ENCODE measurements at places on chromosomes 3 and 15.

- no peak for DNase-seq
Observed at GRCh38 chr3:128482666-128483656, 10.0 kb downstream of the GATA2 start.

- DNase-seq = no peak
Observed at GRCh38 chr3:178058629-178059028, 477.6 kb upstream of the KCNMB2 start.

DNA sequence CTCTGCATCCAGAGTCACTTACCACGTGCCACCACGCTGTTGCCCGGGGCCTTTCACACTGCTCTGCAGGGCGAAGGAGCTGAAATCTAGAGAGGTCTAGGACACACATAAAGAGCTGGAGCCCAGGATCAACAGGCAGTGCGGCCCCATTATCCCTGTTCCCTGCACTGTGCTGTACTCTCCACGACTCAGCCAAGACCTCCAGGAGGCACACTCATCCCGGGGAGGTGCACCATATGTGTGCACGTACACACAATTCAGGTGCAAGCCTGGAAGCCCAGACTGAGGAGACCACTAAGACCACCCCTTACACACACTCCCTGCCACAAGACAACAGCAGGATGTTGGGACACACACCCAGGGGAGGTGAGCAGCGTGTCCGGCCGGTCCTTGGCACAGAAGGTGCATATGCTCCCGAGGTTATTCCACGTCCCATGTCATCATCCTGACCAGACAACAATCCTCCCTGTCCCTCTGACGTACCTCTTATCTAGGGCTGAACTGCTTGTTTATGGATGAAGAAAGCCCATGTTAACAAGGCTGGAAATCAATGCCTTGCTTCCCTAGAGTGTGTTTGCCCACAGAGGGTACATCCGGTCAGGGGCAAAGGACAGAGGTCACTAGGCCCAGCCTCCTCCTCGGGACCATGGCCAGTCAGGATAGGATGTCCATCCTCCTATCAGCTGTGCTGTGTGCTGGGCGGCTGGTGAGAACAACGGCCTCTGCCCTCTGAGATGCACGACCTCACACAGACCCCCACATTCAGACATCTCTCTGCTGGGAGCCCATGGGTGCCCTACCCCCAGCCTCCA is 16.1 kb downstream of the KLF15 start:
- no peak for DNase-seq

GRCh38 chr15:91228890-91229289 is 128.8 kb downstream of the SV2B start:
- no peak for DNase-seq

DNA sequence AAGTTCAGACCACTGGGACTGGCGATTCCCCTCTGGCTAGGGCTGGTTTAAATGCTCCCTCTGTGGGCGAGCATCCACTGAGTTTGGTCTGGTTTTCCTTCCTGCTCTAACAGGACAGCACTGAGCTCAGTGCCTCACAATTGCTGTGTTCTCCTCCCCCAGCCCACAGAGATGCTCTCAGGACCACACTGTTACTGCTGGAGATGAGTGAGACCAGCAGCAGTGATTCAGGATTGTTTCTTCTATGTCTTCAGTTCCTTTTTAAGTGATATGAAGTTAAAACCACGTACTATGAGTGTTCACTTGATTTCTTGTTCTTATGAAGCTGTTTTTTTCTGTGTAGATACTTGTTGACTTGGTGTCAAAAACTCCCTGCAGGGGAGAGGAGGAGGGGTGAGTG is 180.4 kb upstream of the COL8A1 start:
- DNase-seq = no peak

GRCh38 chr15:75225951-75226732 is 24.5 kb downstream of the C15orf39 start:
- no peak for DNase-seq

DNA sequence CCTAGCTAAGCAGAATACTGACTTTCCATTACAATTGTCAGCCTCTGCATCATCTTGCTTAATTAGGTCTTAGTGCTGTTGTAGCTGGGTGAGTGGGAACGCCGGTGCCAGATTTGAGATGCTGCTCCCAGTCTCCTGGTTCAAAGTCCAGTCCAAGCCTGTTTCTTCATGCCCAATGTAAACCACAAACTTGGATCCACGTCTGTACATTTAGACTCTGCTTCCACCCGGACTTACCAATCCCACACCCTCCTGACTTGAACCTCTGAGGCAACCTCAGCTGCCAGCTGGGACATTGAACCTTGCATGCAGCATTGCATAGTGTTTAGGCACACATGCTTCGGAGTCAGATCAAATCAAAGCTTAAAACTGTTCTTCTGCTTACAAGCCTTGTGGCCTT is 43.0 kb downstream of the BCL2L10 start:
- no peak for DNase-seq

- no peak for DNase-seq
Observed at GRCh38 chr15:77537006-77537405, 95.7 kb downstream of the LINGO1 start.

DNA sequence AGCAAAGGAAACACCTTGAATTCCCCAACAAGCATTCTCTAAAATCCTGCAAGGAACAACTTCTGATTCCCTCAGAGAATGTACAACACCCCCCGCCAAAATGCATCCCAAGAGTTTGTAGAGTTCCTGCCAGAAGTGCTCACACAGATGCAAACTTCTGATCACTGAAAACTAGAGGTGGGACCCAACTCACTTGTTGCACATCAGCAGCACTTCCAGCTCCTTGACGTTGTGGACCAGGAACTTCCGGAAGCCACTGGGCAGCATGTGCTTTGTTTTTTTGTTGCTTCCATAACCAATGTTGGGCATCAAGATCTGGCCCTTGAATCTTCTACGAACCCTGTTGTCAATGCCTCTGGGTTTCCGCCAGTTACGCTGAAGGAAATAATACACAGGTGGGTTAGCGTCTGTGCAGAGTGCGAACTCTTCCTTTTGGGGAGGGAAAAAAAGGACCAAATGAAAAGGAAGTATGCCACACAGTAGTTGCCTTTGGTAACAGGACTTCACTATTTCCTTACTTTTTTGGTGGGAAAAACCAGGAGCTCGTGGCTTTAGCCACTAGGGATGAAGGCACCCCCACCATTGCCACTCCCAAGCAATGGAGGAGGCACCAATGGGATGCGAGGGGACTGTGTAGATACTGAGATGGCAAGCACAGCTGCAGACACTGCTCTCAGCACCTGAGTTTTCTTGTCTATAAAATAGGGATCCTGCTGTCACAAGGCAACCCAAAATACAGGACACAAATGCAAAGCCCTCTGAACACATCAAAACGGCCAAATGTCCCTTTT is 2.0 kb downstream of the RPL32 start:
- no peak for DNase-seq

- no peak for DNase-seq
Observed at GRCh38 chr15:88909956-88910831, 3.0 kb downstream of the MFGE8 start.

DNA sequence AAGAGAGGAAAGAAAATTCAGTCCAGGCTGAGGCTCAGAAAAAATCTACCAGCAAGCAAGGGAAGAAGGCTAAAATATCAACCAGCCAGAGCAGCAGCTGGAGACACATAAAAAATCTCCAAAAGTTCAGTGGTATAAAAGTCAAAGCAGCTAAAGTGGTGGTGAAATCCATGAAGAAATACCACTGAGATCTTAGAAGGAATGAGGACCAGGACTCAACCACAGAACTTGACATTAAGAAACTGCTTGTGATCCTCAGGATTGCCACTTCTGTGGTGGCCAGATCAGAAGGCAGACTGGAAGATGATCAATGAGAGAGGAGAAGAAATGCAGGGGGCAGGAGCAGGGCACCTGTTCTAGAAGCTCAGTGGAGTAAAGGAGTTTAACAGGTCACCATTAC is 22.5 kb downstream of the CNTN3 start:
- no peak for DNase-seq

GRCh38 chr15:89401631-89402517 is 67.2 kb upstream of the POLG start:
- no peak for DNase-seq

GRCh38 chr3:184377374-184377773 is 633 bp downstream of the THPO start:
- DNase-seq = no peak

GRCh38 chr3:186451371-186451770 is 89.3 kb upstream of the DGKG start:
- no peak for DNase-seq

- peak; percentile 83 for DNase-seq
Observed at GRCh38 chr15:41695750-41696436, 35.7 kb downstream of the MGA start.

- DNase-seq = no peak
Observed at GRCh38 chr3:31562525-31562924, 29.8 kb downstream of the STT3B start.

- no peak for DNase-seq
Observed at GRCh38 chr15:31517711-31518110, 191.1 kb downstream of the KLF13 start.

GRCh38 chr3:163368168-163368567 is 1710.1 kb downstream of the SI start:
- no peak for DNase-seq

GRCh38 chr3:64046996-64047594 is 23.8 kb upstream of the PSMD6 start:
- no peak for DNase-seq

DNA sequence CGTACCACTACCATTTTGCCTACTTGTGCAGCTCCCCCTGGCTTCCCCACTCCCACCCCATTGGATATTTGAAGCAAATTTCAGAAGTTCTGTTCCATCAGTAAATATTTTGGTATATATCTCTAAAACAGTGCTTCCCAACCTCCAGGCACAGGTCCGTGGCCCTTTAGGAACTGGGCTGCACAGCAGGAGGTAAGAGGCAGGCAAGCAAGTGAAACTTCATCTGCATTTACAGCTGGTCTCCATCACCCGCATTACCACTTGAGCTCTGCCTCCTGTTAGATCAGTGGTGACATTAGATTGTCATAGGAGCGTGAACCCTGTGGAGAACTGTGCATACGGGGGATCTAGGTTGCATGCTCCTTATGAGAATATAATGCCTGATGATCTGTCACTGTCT is 97.2 kb upstream of the LRRFIP2 start:
- no peak for DNase-seq

GRCh38 chr15:100309109-100310040 is 32.4 kb downstream of the ADAMTS17 start:
- no peak for DNase-seq

GRCh38 chr3:129415830-129416229 is 12.6 kb downstream of the EFCAB12 start:
- no peak for DNase-seq

DNA sequence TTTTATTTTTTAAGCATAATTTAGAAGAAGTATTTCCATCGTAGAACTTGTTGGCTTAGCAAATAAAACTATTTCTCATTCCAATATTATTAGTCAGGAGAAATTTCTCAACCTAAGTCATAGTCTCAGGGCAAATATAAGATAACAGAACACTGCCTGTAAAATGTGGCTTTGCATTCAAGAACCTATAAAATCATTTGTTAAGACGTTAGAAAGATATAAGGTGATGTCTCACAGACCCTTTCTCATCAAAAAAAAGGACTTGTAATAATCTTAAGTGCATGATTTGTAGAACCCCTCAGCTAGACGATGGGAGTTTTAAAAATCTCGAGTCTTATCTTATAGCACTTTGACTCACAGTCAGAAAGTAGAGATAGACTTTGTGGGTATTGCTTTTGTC is 314.7 kb upstream of the CFAP20DC start:
- no peak for DNase-seq

DNA sequence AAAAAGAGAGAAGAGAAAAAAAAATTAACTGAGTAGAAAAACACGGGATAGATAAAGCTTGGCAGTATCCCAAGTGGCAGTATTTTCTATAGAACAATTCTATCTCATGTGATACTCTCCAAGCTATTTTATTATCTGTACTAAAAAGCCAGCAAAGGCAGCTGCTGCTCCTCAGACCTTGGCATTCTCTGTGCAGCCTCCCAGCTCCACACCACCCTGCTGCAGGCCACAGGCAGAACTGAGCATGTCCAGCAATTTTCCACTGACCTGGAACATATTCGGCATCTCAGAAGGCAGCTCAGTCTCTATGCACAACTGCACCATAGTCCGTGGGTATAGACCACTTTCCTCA is 1161.4 kb downstream of the IGSF11 start:
- DNase-seq = no peak

- no peak for DNase-seq
Observed at GRCh38 chr3:46071222-46071858, 44.1 kb upstream of the XCR1 start.

DNA sequence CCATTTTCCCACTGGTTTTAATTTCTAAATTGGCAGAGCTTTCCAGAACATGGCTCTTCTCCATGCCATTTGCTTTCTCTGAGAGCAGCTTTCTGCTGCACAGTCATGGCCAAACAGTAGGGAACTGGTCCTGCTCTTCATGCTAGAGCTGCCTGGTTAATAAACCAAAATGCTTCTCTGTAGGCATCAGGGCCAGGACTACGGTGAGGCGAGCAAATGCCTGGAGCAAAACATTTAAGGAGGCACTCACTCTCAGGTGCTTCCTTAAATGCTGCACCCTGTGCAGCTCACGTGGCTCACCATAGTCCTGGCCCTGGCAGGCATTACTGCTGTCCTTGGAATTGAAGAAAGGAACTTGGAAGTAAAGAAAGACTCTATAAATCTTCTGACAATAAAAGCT is 48.5 kb upstream of the PPP2R3A start:
- DNase-seq = no peak

- DNase-seq = no peak
Observed at GRCh38 chr3:152870027-152870426, 35.1 kb downstream of the P2RY1 start.

GRCh38 chr15:73865904-73866303 is 7.5 kb upstream of the TBC1D21 start:
- DNase-seq = no peak

DNA sequence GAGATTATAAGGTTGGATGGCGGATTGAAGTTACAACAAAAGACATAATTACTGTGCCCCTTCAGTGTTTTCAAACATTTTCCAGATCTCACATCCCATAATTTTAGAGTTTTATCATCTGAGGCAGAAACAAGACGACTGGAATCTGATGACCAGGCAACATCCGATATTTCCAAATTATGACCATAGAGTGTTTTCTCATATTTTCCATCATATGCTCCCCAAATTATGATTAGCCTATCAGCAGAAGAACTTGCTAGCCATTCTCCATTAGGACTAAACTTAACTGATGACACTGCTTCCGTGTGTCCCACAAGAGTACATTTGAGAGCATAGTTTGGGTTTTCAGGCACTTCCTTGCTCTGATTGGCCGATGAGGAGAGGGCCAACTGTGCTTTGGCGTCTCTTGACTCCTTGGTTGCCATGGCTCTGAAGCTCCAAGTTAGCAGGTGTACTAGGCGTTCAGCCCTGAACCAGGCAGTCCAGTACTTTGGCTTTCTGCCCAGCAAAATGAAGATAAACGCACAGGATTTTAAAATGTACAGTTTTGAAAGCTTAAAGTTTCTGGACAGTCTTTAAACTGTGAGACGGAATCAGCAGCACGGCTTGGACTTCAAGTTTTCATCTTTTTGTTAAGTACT is 638 bp downstream of the WDR5B start:
- peak; percentile 29 for DNase-seq

- DNase-seq = no peak
Observed at GRCh38 chr3:15602146-15602536, 596 bp downstream of the BTD start.

All from T-helper 1 cell (primary cell).